ENCODE measurements at places on chromosomes 11 and 22.

- DNase-seq, result no peak
Observed at GRCh38 chr11:36631774-36632173, 33.7 kb upstream of the RAG2 start.

- no peak for DNase-seq
Observed at GRCh38 chr11:15288863-15289262, 174.1 kb downstream of the INSC start.

- no peak for DNase-seq
Observed at GRCh38 chr22:22574361-22574760, 15.3 kb upstream of the PRAME start.

GRCh38 chr22:50403701-50404101 lies 60.6 kb downstream of the PPP6R2 start:
- peak; percentile 67 for DNase-seq

- DNase-seq, result no peak
Observed at GRCh38 chr11:66346476-66347424, 679 bp downstream of the B4GAT1 start.

DNA sequence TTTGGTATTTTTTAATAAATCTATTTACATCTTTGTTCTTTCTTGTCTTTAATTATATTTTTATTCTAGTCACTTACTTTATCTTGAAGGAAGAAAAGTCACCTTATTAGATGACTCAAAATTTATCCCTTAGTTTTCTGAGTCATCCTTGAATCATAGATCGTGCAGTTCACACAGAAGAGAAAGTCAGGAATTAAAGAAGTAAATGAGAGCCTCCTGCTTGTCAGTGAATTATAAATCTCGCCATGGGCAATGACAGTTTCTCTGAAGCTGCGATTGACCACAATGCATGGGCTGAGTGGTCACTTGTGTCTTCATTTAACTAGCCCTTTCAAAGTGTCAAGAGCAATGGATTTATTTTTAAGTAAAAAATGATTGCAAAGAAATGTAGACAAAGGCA lies 91.2 kb downstream of the LUZP2 start:
- DNase-seq, result no peak

DNA sequence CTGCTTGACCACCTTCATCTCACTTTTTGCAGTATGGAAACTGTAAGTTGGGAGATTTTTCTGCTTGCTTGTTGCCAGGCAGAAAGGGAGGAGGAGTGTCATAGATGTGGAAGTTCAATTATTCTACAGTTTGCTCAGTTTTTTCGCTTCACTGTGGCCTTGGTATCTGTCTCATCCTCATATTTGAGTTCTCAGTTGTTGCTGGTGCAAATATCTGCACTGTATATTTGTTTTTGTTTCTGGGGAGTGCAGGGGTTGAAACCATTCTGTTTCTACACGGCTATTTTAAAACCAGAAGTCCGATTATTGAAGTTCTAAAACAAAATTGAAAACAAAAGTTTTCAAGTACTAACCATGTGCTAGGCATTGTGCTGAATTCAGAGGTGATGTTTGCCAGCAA lies 153.4 kb downstream of the JRKL start:
- no peak for DNase-seq

- DNase-seq, result no peak
Observed at GRCh38 chr11:118536726-118537125, 5.7 kb downstream of the TMEM25 start.

DNA sequence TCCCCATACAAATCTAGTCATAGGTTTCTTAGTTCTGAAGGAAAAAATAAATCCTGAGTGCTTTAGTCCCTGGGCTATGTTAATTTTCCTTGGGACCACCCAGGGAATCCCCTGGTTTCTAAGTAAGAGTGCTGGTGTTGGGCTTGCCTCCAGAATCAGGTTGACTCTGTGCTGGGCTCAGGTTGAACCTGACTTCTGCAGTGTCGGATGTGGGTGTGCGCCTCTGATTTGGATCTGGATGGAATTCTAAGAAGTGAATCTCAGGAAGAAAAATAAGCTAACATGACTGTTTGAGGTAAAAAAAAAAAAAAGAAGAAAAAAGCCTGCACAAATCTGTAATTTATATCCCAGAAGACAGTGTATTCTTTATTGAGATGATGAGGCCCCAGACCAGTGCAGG lies 29.0 kb upstream of the NELL1 start:
- DNase-seq, result no peak

DNA sequence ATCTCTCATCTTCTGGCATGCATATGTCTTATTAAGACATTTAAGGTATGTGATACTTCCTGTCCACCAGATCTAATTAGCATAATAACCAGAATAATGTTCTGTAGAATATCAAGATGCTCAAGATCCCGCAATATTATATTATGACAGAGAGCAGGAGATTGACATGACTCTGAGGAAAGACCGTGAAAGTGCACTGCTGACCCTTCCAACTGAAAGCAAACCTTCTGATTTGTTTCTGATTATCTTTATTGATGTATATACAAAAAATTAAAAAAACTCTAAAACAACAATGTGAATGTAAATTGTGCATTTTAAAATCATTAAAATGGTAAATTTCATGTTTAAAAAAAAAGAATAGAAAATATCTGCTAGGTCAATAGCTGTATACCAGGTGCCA lies 184.4 kb upstream of the TMEM45B start:
- no peak for DNase-seq

DNA sequence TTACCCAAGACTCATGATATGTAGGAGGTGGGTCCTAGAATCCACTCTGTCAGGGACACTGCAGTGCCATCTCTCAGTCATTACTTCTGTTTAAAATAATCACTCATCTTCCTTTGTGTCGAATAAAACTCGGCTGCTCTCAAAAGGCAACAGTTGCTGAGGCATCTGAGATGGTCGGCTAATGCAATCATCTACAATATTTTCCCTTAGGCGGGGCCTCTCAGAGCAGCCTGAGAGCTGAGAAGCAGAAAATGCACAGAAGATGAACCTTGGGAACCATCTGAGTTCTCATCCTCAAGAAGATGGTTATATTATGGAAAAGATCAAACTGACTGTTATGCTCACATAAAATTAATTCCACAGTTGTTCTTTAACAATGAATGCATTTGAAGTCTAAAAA lies 1518.2 kb upstream of the TENM4 start:
- no peak for DNase-seq

DNA sequence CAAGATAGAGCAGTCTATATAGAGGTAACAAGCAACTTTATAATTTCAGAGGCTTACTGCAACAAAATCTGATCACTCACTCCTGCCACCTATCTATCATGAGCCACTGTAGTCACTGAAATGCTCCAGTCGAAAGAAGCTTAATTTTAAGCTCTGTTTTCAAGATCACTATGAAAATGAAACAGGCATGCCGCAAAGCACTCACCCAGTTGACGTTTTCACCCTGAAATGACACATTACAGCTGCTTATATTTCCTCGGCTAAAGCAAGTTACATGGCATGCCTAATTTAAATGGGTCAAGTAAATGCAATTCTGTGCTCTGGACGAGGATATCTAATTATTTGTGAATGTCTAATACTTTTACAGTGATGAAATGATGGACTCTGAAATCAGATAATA lies 616.3 kb downstream of the FAM181B start:
- DNase-seq, result no peak
